ENCODE measurements at places on chromosomes 12 and 14. TPM values are rescaled to one million over a fixed set of nuclear protein-coding genes. Genes with fewer than 3 reads are reported as not detected.

Gene AKAP5
- total RNA-seq: 0.22 TPM

Gene SLC15A4
- total RNA-seq: 17.4 TPM

Gene BATF
- total RNA-seq: 3.6 TPM

Gene AP5M1
- 8.1 TPM for total RNA-seq

Gene LGR5
- total RNA-seq: not detected

Gene SMARCC2
- 45.8 TPM for total RNA-seq

Gene TAS2R7
- not detected for total RNA-seq

Gene NABP2
- 21.1 TPM for total RNA-seq

Gene PRH2
- not detected for total RNA-seq

Gene ALKBH2
- 5.4 TPM for total RNA-seq

DNA sequence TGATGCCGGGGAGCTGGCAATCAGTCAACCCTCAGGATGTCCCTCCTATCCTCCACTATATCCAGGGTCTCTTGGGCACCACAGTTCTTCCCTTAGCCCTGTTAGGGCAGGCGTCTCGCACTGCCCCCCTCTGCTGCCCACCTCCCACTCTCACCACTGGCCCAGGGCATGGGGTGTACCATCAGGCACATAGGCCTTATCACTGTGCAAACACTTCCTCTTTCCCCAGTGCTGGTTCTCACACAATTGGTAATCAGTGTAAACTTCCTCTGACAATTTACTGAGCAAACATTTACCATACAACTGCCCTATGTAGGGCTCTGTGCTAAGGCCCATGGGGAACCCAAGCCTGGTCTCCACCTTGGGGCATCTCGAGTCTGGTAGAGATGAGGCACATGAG lies 20.1 kb upstream of the TMED10 start:
- no peak for DNase-seq

- no peak for DNase-seq
Measured at GRCh38 chr14:100692256-100692655, 34.4 kb upstream of the DLK1 start.

- no peak for DNase-seq
Measured at GRCh38 chr14:61140271-61140670, 140.9 kb downstream of the TMEM30B start.

DNA sequence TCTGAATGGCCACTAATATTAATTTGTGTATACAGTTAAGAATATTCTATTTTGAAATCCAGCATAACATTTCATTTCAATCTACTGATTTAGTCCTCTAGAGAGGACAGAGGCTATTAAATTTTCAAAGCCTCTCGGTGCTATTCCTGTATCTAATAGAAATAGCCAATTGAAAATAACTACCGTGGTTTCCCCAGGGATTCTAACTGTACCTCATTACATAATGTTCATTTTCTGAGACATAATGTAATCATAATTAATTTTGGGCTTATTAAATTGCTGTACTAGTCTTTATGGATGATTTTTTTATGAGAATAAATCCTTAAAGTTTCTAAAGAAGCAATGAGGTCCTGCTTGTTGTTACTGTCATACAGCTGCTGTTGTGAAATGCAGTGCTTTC lies 38.6 kb upstream of the ACSS3 start:
- no peak for DNase-seq
